DMS79 treated with DMSO at 0.1 percent for 48 hours (cell line): ENCODE measurements at places on chromosomes 16 and 17.

GRCh38 chr16:86491640-86492023, 18.7 kb upstream of the FOXF1 start:
- DNase-seq, result no peak

- no peak for DNase-seq
Observed at GRCh38 chr17:49280918-49281317, 50.3 kb upstream of the PHOSPHO1 start.

DNA sequence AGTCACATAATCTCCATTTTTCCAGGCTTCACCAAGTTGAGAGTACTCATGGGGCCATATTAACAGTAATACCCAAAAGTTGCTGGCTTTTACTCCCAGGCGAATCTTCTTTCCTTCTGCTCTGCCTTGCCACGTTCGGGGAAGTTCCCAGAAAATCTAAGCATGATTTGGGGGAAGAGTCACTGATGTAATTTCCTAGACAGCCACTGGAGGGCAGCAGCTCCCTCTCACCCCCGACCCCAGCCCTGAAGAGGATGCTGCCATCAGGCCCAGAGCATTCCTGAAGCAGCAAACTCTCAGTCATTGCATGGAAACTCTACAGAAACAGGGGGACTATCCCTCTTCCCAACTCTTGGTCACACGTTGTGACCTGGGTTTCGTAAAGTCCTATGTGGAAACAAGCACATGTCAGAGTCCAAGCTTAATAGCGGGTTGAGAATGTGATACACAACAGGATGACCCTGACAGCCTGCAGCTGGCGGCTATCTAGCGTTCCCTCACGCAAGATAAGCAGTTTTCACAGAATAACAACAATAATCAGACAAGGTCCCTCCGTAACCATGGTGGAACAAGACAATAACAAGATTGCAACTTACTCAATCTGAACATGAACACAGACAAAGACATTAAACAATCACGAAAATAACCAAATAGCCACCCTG, 43.8 kb upstream of the DHX40 start:
- no peak for DNase-seq

DNA sequence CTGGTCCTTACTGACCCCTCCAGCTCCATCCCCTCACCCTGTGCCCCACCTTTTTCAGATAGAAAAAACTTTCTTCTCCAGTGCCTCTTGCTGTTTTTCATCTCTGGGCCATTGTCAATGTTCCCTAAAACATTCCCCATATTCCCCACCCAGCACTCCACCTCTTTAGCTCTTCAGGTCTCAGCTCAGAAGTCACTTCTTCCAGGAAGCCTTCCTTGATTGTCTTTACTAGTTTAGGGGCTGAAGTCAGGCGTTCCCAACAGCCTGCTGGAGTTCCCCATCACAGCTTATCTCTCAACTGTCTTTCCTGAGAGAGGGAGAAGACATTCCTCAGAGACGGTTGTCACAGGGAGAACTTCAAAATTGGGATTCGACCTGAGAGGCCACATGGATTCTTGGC, 1.3 kb upstream of the MMP2 start:
- no peak for DNase-seq

- no peak for DNase-seq
Observed at GRCh38 chr17:15213381-15214087, 51.6 kb downstream of the PMP22 start.

DNA sequence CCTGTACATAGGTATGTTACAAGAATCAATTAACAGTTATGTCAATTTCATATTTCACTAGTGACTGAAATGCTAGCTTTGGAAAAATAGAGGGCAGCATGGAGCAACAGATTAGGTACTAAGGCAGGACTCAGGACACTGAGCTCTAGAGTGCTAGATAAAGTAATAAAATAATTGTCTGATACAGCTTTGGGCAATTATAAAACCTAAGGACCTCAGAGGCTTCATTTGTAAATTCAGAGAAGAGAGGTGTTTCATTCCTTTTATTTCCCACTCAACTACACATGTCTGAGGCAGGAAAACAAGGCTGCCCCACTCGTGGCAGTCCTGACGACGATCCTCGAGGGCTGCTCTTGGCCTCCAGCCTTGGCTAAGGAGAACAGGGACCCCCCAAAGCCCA, 81.5 kb downstream of the CA4 start:
- no peak for DNase-seq

DNA sequence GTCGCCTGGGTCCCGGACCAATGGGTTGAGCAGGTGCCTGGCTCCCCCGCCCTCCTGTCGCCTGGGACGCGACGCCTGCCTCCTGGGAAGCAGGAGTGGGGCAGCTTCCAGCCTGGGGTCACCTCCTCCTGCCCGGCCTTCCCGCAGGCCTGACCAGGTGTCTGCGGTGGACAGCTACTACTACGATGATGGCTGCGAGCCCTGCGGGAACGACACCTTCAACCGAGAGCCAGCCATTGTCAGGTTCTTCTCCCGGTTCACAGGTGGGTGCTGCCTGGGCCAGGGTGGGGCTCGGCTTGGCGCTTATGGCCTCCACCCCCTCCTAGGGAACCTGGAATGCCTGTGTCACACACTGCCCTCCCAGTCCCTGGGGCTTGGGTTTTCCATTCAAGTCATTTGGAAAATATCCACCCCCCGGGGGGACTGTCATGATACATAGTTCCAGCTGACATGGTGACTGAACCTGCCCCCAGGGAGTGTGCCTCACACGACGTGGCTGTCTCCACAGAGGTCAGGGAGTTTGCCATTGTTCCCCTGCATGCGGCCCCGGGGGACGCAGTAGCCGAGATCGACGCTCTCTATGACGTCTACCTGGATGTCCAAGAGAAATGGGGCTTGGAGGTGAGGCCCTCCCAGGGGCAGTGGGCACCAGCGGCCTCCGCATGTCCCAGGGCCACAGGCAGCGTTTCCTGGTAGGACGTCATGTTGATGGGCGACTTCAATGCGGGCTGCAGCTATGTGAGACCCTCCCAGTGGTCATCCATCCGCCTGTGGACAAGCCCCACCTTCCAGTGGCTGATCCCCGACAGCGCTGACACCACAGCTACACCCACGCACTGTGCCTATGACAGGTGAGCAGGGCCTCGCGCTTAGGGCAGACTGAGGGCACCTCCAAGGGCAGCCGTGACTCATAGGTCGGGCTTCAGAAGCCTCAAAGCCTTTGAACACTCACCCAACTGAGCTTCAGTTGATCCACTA, 2.3 kb downstream of the DNASE1 start:
- no peak for DNase-seq

DNA sequence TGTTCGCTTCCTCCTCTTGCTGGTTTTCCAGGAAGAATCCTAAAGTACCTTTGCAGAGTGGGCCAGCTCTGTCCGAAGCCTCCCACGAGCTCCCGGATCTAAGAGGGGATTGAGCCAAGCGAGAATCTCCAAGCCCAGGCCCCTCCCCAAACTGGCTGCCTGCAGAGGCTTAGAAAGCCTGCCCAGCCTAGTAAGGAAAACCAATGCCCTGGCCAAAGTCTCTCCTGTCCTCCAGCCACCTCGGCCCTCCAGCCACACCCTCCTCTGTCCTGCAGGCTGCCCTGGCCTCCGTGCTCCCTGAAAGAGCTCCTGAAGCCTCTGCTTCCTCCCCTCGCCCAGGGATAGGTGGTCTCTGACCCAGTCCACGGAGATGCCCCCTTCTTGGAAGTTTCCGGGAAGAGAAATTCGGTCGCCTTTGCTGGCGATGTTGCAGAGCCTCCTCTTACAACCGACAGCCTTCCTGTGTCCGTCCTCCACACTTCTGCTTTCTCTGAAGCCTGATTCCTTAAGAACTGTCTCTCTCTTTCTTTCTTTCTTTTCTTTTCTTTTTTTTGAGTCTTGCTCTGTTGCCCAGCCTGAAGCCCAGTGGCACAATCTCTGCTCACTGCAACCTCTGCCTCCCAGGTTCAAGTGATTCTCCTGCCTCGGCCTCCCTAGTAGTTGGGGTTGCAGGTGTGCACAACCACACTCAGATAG, 54.9 kb upstream of the TOB1 start:
- no peak for DNase-seq

GRCh38 chr16:50160495-50161164, 7.5 kb downstream of the TENT4B start:
- DNase-seq, result no peak

DNA sequence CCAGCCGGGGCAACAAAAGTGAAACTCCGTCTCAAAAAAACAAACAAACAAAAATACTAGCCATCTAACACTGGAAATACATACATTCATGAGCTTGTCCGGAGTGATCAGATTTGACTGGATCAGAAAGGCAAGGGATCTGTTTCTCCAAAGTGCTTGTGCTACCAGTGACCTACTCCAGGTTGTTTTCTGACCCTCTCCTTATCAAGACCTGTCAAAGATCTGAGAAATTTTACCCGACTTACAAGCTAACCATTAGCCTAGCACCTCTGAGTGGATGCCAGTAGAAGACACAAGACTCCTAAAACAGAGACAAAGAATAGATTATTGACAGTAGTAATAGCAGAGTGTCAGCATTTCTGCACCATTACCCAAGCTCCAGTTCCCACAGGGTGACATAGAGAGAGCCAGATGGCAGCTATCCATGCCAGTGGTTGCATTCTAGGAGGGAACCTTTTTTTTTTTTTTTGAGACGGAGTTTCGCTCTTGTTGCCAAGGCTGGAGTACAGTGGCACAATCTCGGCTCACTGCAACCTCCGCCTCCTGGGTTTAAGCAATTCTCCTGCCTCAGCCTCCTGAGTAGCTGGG, 9.8 kb downstream of the ASPA start:
- DNase-seq, result no peak

DNA sequence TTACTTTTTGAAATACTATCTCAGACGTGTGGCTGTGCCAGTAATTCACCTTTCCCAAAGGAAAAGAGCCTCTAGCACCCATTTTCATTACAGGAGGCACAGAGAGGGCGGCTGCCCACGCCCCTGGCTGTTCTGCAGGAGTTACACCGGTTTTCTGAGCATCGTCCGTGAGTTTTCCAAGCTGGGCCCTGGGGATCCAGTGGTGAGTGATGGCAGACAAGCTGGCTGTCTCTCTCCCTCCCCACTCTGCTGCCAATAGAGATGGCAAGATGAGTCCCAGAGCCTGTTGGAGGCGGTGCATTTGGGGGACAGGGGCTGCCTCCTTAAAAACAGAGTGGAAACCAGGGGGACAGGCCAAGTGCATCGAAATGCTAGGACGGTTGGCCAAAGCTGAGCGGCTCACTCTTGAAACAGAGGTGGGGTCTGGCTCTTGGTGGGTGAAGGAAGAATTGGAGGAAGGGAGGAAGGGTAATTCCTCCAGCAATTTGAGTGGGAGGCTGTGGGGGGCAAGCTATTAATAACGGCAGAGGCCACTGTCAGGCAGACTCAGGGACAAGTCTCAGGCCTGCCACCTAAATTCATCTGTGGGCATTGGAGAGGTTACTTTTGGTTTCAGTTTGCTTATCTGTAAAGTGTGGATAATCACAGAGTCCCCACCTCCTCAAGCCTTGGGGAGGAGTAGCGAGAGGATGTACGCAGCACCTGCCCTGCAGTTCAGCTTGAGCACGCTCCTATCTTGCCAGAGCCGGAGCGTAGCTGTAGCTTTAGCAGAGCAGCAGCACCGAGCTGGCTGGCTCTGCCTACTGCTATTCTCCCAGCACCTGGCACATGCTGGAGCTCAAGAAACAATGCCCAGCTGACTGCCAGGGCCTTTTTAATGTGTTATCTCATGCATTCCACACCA, 7.5 kb upstream of the NOS2 start:
- DNase-seq, result no peak

DNA sequence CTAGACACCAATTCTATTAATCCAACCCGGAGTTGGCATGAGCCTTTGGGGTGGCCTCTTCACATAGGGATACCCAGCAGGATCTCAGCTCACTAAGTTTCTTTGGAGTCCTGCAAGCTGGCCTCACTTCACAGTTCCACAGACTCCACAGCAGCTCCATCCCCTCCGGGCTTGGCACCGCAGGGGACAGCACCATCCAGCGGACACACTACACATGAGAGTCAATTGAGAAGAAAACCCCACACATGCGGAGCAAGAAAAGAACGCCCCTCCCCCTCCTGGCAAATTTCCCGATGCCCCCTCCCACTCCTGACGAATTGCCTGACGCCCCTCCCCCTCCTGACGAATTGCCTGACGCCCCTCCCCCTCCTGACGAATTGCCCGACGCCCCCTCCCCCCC, 31.1 kb downstream of the KLHDC4 start:
- DNase-seq, result no peak

- DNase-seq, result peak; percentile 48
Observed at GRCh38 chr16:1959269-1960039, at the start of gene NDUFB10. Gene NDUFB10, plus strand, starts transcription at chr16:1959538. Its CDS starts 87 bp downstream, at chr16:1959625.

DNA sequence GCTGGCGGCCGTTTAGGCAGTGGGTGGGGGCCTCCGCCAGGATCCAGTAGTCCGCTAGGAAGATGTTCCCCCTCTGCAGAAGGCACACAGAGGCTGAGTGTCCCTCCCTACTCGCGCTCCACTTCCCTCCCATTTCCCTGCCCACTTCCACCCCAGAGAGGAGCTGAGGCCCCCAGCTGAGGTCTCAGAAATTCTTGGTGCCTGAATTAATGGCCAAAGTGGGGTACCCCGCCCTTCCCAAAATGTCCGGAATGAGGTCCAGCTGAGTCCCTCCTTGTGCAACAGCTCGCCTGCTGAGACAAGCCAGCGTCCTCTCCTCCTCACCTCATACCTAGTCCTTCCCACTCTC, 7.9 kb downstream of the ALOXE3 start:
- DNase-seq, result no peak

- no peak for DNase-seq
Observed at GRCh38 chr16:27677263-27677662, 127.3 kb downstream of the KATNIP start.

- DNase-seq, result no peak
Observed at GRCh38 chr16:57938936-57939871, 31.7 kb downstream of the CNGB1 start.

DNA sequence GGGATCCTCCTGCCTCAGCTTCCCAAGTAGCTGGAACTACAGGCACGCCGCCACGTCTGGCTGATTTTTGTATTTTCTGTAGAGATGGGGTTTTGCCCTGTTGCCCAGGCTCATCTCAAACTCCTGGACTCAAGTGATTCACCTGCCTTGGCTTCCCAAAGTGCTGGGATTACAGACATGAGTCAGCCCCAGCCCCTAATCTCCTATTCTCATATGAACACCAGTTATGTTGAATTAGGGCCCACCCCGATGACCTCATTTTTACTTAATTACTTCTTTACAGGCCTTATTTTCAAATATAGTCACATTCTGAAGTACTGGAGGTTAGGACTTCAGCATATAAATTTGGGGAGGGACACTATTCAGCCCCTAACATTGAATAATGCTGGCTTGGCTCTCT, 49.2 kb downstream of the ZNRF1 start:
- DNase-seq, result no peak

GRCh38 chr17:34113089-34113488, 142.0 kb upstream of the CCL2 start:
- DNase-seq, result no peak
